Osteocyte (in vitro differentiated cells): ENCODE measurements at places on chromosomes 1 and 21. TPM values are rescaled to one million over a fixed set of nuclear protein-coding genes. Genes with fewer than 3 reads are reported as not detected.

DNA sequence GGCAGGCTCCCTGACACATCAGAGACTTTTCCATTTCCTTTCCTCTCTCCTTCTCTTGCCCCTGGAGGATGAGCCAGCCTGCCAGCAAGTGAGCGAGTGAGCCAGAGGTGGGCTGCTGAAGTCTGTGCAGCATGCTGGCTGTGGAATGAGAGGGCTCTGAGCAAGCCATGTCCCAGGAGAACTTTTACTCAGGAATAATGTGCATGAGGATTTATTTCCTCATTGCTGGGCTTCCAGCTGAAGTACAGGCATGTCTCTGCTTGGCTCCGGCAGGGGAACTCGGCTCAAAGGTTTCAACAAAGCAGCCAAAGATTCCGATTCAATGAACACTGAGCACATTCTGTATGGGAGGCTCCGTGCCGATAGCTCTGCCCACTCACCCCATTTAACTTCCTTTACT is 43.7 kb downstream of the UBIAD1 start:
- DNase-seq: no peak

SH2D5 gene
- total RNA-seq: 0.18 and 0.46 TPM in 2 replicates

GRCh38 chr1:180255536-180256340 is 25.7 kb downstream of the LHX4 start:
- DNase-seq: no peak

GRCh38 chr1:31620631-31621497 is 3.4 kb downstream of the HCRTR1 start:
- DNase-seq: no peak

PEAR1 gene
- total RNA-seq: 27.4 and 28.2 TPM in 2 replicates

IGSF9 gene
- total RNA-seq: not detected in 2 replicates

DNA sequence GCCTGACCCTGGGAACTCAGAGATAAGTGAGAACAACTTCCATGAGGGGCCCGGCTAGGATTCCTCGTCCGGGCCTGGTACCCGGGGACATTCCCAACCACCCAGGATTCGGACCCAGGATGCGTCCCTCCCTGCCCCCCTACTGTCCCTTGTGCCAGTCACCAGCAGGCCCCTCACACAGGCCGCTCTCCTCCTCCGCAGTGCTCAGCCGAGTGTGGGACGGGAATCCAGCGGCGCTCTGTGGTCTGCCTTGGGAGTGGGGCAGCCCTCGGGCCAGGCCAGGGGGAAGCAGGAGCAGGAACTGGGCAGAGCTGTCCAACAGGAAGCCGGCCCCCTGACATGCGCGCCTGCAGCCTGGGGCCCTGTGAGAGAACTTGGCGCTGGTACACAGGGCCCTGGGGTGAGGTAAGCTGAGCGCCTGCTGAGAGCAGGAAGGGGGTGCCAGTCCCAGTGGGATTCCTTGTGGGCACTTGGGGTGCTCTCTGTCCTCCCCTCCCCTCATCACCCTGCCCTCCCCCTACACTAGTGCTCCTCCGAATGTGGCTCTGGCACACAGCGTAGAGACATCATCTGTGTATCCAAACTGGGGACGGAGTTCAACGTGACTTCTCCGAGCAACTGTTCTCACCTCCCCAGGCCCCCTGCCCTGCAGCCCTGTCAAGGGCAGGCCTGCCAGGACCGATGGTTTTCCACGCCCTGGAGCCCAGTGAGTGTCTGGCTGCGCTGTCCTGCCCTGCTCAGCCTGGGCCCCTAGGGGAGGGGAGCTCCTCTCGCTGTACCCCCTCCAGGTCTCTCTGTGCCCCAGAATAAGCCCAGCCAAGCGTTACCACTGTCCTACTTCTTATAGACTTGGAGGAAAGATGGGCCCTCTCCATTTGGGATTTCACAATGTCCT is 9.8 kb downstream of the ADAMTSL4 start:
- DNase-seq: peak; percentile 84

ADAMTS5 gene
- 62.8 and 65.0 TPM in 2 replicates for total RNA-seq

DNA sequence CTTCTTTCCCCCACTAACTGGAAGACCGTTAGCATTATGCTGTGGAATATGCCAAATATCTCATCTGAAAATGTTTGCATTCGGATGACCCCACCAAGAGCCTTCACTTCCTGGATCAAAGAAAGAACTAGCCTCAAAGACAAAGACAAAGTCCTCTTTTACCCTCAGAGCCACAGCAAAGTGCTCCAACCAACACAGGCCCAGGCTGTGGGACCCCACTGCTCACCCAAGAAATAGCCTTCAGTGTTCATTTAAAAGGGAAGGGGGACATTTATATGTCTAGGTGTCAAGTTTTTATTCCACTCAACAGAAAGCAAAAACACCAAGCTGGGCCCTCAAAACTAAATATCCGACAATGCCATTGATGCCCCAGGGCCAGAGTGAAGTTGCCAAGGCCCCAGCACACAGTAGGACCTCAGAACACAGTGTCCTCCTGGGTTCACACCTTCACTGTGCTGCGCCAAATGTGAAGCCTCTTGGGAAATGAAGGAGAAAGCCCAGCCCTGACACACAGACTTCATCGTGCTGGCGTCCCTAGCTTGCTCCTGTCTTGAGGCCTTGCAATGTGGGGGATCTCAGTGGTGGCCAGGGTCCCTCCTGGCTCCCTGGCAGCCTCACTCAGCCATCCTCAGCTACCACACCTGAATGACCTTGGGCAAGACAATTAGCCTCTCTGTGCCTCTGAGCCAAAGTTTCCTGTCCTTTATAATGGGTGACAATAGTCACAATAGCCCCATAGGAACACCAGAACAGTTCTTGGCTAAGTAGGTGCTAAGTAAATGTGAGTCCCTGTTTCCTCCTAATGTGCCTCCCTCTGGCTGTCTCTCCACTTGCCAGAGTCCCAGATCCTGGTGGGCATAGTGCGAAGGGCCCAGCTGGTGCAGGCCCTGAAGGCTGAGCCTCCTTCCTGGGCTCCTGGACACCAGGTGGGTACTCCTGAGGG is 11.3 kb downstream of the CLCNKB start:
- no peak for DNase-seq

DNA sequence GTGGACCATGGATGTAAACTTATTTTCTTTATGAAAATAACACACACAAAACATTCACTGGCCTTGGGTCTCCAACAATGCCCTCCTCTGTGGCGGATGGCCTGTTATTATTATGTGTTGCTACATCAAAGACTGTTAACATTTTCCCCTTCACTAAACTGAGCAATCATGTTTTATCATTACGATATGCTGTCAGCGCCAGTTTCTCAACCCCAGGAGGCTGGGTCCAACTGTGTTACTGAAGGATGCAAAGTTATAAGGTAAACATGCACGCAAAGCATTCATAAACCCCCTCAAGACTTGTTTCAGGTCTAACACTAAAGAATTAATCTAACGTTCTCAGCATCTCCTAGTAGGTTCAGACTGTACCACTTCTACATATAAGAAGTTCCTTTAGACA is 6.0 kb upstream of the DUSP10 start:
- DNase-seq: no peak

DNA sequence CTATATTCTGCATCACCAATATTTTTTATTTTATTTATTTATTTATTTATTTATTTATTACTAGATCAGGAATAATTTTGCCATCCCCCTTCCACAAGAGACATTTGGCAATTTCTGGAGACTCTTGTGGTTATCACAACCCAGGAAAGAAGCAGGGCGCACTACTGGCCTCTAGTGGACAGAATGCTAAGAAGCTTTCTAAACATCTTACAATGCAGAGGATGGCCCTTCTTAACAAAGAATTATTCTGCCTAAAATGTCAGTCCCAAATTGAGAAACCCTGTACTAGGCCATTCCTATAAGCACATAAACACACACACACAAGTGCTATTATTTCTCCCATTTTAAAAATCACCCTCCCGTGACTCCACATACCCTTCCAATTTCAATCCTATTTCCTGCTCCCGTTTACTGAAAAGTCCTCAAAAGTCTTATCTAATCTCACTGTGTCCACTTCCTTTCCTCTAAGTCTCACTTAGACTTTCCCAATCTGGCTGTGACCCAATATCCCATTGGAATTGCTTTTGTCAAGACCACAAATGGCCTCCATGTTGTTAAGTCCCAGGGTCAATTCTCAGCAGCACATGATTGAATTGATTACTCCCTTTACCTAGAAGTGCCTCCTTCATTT is 43.7 kb upstream of the RNF11 start:
- no peak for DNase-seq

SLC16A4 gene
- total RNA-seq: 25.8 and 26.3 TPM in 2 replicates

OLFML2B gene
- 66.0 and 66.7 TPM in 2 replicates for total RNA-seq

DNA sequence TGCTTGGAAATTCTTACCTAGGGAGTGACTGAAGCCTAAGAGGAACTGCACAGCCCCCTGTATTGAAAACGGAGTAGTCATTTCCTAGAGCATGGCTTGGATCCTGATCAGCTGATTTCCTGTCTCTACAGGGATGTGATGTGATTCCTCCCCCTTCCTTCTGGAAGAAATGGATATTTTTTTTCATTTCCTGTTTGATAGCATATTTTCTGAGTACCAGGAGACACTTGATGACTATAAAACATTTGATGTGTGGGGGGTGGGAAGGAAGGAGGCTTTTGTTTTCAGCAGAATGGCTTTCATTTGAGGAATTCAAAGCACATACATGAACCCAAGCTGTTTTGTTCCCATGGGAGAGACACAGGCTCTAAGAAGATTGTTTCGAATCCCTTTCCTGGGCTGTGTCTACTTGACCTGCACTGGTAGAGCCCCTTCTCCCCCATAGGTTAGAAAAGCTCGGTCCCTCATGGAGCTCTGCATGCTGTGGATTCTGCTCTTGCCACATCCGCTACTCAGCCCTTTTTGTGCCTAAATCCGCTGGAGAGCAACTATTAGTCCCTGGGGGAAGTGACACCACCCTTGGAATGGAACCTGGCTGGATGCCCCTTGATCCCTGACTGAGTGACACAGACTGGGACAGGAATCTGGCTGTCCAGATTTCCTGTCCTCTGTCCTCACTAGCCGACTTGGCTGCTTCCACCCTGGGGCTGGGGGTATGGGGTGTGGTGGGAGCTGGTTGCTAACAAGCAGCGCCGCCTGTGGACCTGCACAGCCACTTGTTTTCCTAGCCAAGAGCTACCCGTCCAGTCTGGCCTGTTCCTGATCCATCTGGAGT is 71.8 kb upstream of the MACF1 start:
- no peak for DNase-seq

DNA sequence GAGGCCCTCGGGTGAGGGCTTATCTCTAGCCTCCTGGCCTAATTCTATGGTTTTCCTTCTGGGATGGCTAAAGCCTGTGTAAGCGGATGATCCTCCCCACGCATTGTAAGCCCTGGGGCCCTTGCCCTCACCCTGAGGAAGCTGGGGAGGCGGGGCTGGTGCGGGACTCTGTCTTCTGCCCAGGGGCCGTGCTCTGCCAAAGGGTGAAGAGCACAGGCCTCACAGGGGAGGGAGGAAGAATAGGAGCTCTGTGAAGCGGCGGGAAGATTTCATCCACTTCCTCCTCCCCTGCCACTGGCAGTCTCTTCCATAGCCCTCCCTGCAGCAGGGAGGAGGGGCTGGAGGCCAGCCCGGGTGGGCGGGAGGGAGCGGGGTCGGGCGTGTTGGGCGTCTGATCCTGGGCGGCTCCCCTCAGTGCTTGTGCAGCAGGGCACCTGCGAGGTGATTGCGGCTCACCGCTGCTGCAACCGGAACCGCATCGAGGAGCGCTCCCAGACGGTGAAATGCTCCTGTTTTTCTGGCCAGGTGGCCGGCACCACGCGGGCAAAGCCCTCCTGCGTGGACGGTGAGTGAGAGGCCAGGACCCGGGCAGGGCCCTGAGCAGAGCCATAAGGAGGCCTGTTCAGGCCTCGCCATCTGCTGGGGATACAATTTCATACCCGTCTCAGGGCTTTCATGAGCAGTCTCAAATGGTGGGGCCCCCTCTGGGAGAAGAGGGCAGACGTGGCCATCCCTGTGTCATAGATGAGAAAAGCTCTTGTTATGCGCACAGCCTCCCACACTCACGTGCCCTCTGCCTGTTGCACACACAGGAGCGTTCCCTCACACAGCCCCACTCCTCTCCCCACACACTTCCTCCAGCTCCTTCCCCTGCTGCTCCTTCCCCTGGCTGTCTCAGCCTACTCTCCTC is 7.7 kb upstream of the PPM1J start:
- DNase-seq: no peak

GRCh38 chr1:67019600-67020136 is 34.3 kb downstream of the SLC35D1 start:
- no peak for DNase-seq

DNA sequence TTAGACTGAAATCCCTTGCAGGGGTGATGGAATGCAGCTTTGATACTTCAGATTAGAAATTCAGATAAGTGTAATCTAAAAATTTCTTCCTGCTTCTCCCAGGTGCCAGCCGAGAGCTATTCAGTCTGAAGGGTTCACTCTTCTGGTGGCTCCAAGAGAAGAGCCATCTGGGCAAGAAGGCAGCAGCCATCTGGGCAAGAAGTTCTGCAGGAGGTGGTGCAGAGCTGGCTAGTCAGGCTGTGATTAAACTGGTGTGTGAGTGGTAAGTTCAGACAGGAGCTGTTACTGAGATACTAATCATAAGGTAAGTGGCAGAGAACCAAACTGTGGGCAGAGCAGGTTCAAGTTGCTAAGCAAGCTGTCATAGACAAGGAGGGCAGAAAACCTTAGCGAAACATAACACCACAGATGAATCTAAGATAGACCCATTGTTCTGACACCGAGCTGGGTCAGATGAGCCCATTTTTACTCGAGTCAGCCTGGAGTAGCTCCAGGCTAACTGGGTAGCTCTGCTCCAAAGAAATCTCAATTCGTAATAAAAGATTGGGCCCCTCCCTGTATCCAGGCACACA is 14.4 kb upstream of the TP53BP2 start:
- no peak for DNase-seq

DNA sequence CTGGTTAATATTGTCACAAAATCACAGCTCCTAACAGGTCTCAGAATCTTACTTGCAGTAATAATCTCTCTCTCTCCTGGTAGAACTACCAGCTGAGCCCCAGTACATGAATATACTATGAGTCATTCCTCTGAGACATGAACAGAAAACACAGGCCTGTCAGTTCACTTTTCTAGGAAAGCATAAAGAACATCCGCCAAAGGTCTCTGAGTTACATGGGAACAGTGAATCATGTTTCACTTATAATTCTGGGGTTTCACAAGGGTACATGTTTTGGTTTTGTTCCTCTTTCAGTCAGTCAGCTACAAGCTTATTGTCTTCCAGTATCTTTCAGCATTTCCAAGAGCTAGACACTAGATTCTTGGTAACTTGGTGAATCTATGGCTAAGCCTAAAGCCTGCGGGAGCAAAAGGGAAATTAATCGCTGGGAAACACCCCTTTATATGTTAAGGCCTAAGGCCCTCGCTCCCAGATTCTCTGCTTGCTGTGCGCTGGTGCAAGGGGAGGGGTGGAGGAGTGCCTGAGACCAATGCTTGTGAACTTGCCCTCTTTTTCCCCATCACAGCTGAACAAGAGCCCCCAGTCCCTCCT is 31.7 kb downstream of the IFNGR2 start:
- no peak for DNase-seq
